ENCODE measurements at places on chromosomes 11 and 22. TPM values are rescaled to one million over a fixed set of nuclear protein-coding genes. Genes with fewer than 3 reads are reported as not detected.
A peak's percentile ranks its signal among the peaks of the same experiment; 100 is the strongest.

GRCh38 chr11:36578458-36578857, 10.7 kb downstream of the RAG1 start:
- H3K27ac ChIP-seq = no peak overlapping the region
- H3K36me3 ChIP-seq = no peaks in the 10 kb centered on the region
- H3K4me1 ChIP-seq = no peaks in the 10 kb centered on the region
- no peaks in the 10 kb centered on the region for H3K27me3 ChIP-seq

DNA sequence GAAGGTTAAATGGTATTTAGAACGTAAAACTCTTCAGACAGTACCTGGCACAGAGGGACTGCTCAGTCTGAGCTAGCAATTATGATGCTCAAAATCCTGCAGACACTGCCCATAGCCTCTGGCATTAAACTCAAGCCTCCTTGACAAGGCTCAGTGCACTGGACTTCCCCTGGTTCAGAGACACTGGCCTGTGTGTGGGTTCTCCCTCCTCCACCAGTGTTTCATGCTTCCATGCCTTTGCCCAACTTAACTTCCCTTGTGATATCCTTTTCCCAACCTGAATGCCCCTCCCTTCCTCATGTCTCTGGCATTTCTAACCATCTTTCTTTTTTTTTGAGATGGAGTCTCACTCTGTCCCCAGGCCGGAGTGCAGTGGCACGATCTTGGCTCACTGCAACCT, 9.1 kb downstream of the LTBP3 start:
- H3K27ac ChIP-seq = no peak overlapping the region
- H3K27me3 ChIP-seq = no peaks in the 10 kb centered on the region
- peaks cover 47% of the 10 kb centered on the region for H3K36me3 ChIP-seq
- H3K4me1 ChIP-seq = peaks cover 25% of the 10 kb centered on the region
- DNase-seq = no peak

DNA sequence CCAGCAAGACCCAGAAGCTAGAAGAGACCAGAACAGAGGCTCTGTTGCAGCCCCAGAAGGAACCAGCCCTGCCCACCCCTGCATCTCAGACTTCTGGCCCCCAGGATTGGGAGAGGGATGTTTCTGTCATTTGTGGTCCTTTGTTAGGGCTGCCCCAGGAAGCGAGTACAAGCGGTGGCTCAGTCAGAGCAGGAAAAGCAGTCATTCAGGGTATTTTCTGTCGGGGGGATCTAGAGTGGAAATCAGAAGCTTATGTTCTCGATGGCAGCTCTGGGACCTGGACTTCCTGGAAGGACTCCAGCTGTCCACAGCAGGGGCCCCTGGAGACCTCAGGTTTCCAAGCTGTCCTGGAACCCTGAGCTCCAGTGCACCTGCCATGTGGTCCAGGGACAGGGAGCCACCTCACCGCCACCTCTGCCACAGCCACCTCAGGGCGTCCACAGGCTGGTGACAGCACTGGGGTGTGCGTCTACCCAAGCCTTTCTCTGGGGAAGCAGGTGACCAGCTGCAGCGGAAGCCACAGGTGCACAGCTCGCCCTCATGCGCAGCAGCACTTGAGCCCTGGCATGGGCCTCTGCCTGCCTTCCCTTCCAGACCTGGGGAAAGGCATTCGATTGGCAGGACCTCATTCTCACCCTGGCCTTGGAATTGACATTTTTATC, 2.6 kb downstream of the KRTAP5-5 start:
- H3K27ac ChIP-seq = no peak overlapping the region
- no peak overlapping the region for H3K4me3 ChIP-seq
- no peaks in the 10 kb centered on the region for H3K4me1 ChIP-seq
- no peak for DNase-seq
- H3K27me3 ChIP-seq = no peaks in the 10 kb centered on the region

DNA sequence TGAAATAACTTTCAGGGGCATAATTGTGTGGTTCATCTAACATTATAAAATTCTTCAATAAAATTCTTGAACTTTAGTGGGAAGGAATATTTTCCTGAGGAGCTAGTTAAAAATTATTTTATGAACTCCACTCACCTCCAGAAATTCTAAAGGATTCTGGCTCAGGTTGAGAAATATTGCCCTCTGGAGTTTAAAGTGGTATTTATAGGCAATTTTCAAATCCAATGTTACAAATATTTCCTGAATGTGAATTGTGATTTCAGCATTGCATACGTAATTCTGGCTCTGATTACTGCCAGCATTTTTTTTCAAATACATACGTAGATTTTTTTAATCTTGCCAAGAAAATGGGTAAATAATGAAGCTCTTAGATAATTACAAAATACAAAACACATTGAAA, 598.2 kb upstream of the ANO3 start:
- H3K36me3 ChIP-seq = no peaks in the 10 kb centered on the region
- no peak overlapping the region for H3K4me3 ChIP-seq
- DNase-seq = no peak
- H3K27ac ChIP-seq = no peak overlapping the region

GRCh38 chr22:39952347-39952746, 7.8 kb upstream of the TMA7B start:
- no peaks in the 10 kb centered on the region for H3K36me3 ChIP-seq
- H3K27me3 ChIP-seq = no peaks in the 10 kb centered on the region
- DNase-seq = no peak
- H3K27ac ChIP-seq = no peak overlapping the region
- no peaks in the 10 kb centered on the region for H3K4me1 ChIP-seq
- H3K4me3 ChIP-seq = no peak overlapping the region

GRCh38 chr22:37244114-37244921, at the start of gene RAC2:
Gene RAC2, minus strand, starts transcription at chr22:37244269. Its CDS starts 121 bp downstream, at chr22:37244148.
- no peaks in the 10 kb centered on the region for H3K27me3 ChIP-seq
- no peaks in the 10 kb centered on the region for H3K36me3 ChIP-seq
- peak within 1 kb of the TSS; percentile 47 for H3K4me3 ChIP-seq
- H3K27ac ChIP-seq = peak within 1 kb of the TSS; percentile 54
- no peaks in the 10 kb centered on the region for H3K4me1 ChIP-seq

Gene OPCML
- not detected for total RNA-seq

Gene TRIM49B
- not detected for total RNA-seq

Gene SLC22A25
- not detected for total RNA-seq

Gene TRIM77
- total RNA-seq = not detected

Gene CCDC157
- total RNA-seq = 9.2 TPM

Gene C1QTNF5
- total RNA-seq = 14.7 TPM

Gene MS4A4E
- not detected for total RNA-seq

Measured in esophagus squamous epithelium (tissue), 5 donors.